Activated CD4-positive, alpha-beta T cell treated with anti-CD3 and anti-CD28 coated beads for 1 hour (primary cell): ENCODE measurements at places on chromosomes 2 and 18.

DNA sequence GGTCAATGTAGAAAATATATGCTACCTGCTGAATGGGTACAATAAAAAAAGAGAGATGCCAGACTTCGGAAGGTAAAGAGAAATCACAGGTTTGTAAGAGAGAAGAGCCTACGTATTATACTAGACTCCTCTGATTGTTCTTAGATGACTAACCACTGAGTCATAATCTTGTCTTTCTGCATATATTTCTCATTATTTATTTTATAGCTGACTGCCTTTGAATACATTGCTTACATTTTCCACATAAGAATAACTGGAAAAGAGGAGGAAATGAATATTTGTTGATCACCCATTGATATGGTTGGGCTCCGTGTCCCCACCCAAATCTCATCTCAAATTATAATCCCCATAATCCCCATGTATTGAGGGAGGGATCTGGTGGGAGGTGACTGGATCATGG, 90.3 kb upstream of the RAB27B start:
- no peak for DNase-seq

DNA sequence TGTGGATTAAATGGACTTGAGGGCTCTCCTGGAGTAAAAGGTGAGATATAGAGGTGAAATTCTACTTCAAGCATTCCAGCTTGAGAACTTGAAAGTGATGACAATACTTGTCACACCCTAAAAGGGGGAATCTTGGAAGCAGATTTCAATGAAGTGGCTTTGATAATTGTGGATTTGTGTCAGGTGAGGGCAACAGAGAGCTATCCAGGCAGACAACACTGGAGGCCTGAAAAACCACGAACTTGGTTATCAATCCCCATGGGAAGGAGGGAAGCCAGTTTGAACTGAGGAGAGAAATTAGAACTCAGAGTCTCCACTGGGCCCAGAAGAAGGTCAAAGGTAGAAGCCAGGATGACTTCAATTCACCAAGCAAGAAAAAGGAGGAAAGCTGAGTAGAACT, 263.9 kb downstream of the FIGN start:
- DNase-seq = no peak

GRCh38 chr2:236568922-236569572, 578 bp upstream of the ACKR3 start:
- DNase-seq = no peak

DNA sequence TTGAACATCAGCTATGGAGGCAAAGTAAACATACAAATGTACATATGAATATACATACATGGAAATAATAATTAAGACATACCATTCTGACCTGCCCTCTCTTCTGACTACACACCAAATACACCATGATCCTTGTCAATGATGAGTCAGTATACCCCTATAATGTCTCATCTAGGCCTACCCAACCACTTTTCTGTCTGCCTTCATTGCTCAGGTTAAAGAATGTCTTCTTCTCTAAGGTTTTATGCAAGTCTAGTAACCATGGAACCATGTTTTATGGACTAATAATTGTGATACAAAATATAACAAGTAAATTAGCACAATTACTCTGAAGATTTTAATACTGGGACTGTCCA, 128.7 kb downstream of the NCKAP5 start:
- DNase-seq = no peak

DNA sequence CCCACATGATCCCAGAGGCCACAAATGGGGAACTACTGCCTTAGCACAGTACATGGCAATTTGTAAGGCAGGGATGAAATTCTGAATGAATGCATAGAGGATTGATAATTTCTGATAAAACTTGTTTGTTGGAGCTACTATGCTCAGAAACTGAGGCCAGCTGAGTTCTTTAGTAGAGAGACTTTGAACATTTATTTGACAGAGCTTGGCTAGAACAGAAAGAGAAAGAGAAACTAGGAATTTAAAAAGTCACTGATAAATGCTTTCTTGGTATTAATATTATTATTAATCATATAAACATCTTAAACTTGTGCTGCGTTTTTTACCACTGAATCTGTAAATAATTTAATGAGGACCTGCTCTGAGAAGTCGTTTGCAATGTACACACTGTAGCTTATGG, 923.7 kb upstream of the CNTNAP5 start:
- DNase-seq = no peak

- DNase-seq = no peak
Measured at GRCh38 chr2:46147626-46148368, 149.4 kb upstream of the EPAS1 start.

DNA sequence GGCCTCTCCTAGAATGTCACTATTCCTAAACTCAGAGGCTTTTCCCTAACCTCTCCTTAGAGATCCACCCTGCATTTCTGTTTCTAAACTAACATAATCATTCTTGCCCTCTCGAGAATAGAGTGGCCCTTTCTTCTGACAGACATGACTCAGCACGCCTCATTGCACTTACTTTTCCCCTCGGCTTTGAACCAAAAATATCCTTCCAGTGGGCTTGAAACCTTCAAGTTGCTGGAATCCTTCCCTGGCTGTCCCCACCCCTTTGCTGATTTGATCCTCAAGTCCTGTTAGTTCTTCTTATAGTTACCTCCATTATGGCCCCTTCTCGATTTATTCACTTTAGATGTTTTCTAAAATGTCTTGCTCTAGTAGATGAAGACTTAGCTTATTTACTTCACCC, 158.0 kb downstream of the LTBP1 start:
- no peak for DNase-seq

GRCh38 chr2:51149725-51150124, 117.8 kb upstream of the NRXN1 start:
- DNase-seq = no peak

DNA sequence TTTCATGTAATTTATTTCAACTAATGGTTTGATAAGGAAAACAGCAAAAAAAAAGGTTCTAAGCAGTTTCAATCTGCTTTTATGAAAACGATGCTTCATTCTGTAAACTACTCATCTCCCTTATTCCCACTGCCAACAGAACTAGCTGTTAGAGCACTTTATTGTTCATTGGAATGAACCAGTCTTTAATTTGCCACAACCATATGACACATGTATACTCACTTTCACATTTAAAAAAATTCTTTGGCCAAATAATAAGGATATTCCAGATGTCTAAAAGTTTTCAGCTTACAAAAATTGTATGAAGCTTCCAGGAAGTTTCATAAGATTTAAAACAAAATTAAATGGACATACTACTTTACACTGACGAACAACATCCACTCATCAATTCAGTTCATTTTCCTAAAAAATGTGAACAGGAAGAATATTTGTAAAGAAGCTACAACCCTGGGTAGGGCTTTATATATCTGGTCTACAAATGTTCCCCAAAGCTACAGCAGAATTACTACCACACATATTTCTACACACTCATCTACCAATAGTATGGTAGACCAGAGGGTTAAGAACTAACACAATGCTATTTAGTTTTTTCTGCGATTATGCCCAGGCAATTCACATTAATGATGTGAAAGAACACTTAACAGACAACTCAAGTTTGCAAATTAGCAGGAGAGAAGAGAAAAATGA, 37.7 kb downstream of the ZNF521 start:
- no peak for DNase-seq

DNA sequence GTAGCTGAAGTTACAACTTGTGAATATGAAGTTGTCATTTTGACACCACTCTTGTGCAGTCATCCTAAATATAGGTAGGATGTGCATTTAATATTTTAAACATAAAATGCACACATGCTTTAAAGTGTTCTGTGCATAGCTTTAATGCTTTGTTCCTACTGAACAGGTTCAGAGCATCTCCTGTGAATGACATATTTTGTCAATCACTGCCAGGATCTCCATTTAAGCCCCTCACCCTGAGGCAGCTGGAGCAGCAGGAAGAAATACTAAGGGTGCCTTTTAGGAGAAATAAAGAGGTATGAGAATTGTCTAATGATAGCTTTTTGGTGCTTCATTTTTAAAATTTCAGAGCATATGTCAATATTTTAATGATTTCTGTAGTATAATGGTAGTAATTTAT, 14.7 kb downstream of the ERLEC1 start:
- no peak for DNase-seq

GRCh38 chr2:235690809-235691450, 197.1 kb downstream of the AGAP1 start:
- DNase-seq = no peak

DNA sequence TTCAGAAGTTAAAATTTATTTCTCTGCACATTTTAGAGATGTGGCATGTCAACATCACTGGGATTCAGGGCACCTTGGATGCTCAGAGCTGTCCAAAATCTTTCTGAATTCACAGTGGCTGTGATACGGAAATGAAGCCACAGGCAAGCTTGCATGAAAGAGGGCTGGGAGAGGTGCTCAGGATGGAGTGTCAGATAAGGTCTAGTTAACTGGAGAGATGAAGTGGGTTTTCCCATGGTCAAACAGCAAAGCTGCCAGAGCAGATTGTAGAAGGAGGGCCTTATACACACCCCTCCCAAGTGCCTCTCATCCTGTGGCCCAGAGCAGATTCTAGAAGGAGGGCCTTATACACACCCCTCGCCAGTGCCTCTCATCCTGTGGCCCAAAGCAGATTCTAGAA, 286.8 kb upstream of the PXDN start:
- DNase-seq = no peak

GRCh38 chr2:134431838-134432434, 178.1 kb downstream of the MGAT5 start:
- no peak for DNase-seq

GRCh38 chr2:168345601-168346000, 98.2 kb upstream of the STK39 start:
- DNase-seq = no peak

DNA sequence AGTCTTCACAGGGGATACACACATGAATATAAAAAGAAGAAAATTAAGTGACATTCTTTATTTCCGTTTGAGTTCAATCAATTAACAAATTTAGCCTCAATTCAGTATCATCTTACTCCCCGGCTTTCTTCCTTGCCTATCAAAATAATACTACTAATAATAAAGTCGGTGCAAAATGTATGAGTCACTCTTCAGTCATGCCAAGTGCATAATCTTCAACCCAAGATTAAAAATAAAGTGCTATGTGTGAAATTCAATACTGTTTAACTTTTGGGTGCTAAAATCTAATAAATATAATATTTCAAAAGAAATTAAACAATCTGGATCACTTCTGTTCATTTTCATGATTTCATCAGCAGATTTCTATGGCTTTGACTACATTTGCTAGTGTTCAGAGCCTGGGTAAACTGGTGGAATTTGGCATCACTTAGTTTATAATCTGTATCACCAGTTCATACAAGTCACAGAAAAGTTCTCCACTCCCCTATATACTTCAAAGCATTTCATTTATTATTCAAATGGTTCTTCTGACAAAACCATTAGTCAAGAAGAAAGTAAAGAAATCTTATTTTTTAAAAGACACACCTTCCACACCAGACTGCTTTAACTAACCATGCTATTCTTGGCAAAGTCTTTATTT, 183.6 kb downstream of the THADA start:
- no peak for DNase-seq

DNA sequence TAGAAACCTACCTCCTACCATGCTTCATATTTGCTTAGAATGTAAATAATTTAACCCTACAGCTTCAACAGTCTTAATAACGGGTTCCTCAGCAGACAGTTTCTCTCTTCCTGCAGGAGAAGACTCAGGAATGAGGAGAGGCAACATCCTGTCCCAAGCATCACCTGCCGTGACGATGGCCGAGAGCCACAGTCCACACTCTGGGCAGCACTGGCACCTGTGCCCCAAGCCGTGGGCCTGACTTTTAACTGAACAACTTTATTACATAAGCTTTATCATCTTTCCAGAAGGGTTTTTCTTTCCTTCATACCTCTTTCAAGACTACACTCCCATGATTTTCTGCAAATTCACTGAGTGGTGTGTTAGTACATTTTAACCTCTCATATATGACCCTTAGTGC, 856.0 kb downstream of the GALR1 start:
- DNase-seq = no peak

- DNase-seq = no peak
Measured at GRCh38 chr18:47248115-47248603, 3.3 kb downstream of the SKOR2 start.

DNA sequence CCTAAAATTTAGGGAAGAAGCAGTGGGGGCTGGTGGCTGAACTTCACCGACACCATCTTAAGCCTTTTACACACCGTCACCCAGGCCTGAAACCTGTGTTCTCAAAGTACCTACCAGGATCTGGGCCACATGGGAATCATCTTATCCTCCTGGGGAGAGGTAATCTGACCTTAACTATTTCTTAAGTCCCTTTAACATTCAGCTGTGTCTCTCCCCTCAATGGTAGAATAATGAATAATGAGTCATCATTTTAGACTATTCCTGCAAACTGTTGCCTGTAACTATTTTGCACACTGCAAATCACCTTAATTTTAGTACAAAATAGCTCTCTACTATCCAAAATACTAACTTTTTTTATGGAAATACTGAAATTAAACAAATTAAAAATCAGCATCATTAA, 149.4 kb upstream of the KLF7 start:
- DNase-seq = no peak

DNA sequence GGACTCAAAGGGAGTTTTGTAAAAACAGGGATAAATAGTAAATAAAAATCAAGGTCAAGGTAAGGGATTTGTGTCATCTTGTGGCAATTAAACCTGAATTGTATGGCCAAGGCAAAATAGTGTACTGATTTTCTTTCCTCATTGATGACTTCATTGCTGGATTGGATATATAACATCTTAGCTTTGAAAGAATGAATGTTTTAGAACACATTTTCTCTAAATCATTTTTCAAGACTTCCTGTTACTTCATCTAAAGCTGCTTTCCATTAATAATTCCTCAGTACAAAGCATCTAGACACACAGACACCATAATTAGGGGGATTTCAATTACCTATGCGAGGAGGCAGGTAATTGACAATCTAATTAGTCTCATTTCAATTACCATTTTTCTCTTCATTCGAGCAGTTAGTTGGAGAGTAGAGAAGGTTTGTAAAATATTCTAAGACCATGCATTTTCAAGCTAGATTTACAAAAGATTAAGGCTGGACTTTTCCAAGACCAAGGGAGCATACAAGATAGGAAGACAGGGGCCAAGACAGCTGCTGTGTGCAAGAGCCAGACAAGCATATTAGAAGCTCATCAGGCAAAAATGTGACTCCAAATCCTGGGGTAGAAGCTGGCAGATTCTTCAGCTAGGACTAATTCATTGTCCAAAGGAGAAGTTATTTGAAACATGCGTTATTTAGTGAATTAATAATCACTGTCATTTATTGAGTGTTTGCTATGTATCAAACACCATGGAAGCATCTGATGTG, 253.6 kb downstream of the EPHA4 start:
- no peak for DNase-seq

GRCh38 chr2:38554973-38555595, 47.6 kb downstream of the HNRNPLL start:
- DNase-seq = no peak

GRCh38 chr2:61713457-61713856, 140.4 kb downstream of the FAM161A start:
- DNase-seq = no peak
